B cell (primary cell): ENCODE measurements at places on chromosomes 2 and 18.

DNA sequence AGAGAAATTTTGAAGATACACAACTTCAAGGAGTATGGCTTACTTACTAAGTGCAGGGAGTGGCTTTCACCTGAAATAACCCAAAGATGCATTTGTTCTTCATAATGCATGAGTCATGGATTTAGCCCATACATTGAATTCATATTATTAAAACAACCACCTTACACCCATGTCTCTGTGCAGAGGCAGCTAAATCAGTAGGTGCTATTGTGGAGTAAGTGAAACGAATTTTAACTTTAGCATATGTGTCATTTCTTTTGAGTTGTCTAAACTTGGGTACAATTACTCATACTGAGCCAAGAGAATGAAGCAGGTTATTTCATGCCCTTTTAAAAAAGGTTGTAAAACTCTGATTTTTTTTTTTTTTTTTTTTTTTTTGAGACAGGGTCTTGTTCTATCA lies 11.0 kb upstream of the ANKRD29 start:
- H3K4me1 ChIP-seq: no peaks in the 10 kb centered on the region
- no peak for DNase-seq
- H3K27me3 ChIP-seq: peaks cover 7% of the 10 kb centered on the region
- H3K4me3 ChIP-seq: no peak overlapping the region

DNA sequence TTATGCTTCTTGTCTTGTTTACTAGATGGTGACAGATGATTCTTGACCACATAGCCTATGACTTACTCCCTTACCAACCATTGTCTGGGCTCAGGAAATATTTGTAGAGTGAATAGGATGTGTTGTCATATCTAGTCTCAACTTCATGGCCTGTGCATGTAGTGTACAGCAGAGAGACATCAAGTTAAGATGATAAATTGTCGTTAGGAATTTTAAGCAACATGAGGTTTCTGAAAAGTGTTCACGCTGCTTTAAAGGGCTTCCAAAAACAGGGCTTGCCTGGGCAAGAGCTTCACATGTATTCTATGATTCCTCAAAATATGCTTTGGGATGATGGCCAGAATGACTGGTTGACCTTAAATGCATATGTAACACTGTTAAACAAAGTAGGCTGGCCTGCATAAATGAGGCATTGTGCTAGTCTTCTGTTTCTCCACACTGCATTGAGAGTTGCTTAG lies 424.0 kb downstream of the RND3 start:
- no peak overlapping the region for H3K4me3 ChIP-seq
- H3K4me1 ChIP-seq: no peaks in the 10 kb centered on the region
- H3K27ac ChIP-seq: no peak overlapping the region
- DNase-seq: no peak

DNA sequence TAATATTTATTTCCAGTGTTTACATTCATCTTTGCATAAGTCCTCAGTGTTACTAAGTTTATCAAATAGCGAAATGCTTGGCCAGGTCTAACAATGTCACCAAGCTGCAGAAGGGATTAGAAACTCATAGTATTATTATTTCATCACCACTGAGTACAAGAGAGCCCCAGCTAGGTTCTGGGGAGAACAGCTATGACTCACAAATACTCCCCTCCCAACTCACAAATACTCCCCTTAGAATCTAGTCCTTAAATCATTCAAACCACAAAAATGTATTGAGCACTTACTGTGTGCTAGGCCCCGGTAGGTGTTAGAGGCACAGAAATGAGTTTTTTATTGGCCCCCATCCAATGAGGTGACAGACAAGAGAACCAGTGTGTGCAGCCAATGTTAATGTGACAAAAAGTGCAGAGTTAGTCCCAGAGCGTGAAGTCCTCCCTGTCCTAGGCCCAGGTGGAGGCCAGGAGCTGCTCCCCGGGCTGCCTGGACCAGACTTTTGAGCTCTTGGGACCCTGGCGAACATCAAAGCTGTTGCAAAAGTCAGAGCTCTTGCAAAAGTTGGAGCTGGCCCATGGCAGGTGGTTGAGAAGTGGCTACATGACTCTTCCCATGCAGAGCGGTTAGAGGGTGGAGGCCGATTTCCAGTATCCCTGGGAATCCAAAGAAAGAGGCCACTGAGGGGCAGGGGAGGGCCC lies 9.8 kb downstream of the STEAP3 start:
- no peaks in the 10 kb centered on the region for H3K27me3 ChIP-seq
- H3K36me3 ChIP-seq: no peaks in the 10 kb centered on the region
- peaks cover 9% of the 10 kb centered on the region for H3K4me1 ChIP-seq
- no peak overlapping the region for H3K4me3 ChIP-seq
- H3K27ac ChIP-seq: no peak overlapping the region

DNA sequence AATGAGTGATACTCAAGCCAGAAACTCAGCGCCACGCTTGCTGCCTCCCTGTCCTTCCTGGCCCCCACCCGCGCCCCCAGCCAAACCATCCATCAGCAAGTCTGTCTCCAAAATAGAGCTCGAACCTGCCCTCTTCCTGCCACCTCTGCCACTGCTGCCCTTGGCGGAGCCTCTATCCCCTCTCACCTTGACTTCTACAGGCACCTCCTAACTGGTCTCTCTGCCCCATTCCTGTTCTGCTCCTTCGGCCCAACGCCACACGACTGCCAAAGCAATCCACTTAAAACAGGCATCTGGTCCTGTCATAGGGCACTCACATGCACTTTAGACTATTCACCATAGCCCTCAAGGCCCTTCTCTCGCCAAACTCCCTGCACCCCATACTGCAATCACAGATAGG lies 210.3 kb upstream of the SMAD2 start:
- no peak overlapping the region for H3K4me3 ChIP-seq
- H3K36me3 ChIP-seq: no peaks in the 10 kb centered on the region
- DNase-seq: no peak
- peaks cover 4% of the 10 kb centered on the region for H3K27me3 ChIP-seq
- H3K4me1 ChIP-seq: no peaks in the 10 kb centered on the region

DNA sequence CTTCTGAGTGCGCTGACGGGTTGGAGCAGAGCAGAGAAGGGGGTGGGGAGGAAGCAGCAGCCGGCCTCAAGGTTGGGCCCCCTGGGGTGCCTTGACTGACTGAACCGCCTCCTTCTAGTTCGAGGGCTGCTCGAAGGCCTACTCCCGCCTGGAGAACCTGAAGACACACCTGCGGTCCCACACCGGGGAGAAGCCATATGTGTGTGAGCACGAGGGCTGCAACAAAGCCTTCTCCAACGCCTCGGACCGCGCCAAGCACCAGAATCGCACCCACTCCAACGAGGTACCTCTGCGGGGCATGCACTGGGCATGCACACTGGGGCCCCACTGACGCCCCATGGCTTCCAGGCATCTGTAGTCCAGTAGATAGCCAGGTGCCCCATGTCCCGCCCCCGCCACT lies 246.9 kb downstream of the GLI2 start:
- no peak overlapping the region for H3K4me3 ChIP-seq
- no peaks in the 10 kb centered on the region for H3K4me1 ChIP-seq
- DNase-seq: no peak
